ENCODE measurements at places on chromosomes 5 and 9.

DNA sequence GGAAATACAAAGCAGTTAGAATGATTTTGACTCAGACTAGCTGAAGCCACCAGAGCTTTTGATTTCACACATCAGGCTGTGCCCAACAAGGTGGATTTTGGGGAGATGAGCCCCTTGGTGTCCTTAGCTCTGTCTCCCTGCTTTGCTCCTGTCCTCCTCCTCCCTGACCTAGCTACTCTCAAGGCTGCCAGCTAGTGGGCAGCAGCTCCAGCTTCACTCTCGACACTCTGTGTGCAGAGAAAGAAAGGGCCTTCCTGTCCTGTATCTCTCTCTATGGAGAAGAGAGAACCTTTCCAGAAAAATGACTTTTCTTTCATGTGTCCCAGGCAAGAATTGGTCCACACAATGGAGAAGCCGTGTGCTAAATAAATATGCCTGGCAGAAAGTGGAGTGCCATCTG lies 446.2 kb downstream of the SEMA5A start:
- DNase-seq, result no peak

GRCh38 chr9:127878001-127878651 lies 651 bp upstream of the AK1 start:
- DNase-seq, result no peak

GRCh38 chr9:38699337-38699736 lies 20.6 kb downstream of the FAM240B start:
- no peak for DNase-seq

DNA sequence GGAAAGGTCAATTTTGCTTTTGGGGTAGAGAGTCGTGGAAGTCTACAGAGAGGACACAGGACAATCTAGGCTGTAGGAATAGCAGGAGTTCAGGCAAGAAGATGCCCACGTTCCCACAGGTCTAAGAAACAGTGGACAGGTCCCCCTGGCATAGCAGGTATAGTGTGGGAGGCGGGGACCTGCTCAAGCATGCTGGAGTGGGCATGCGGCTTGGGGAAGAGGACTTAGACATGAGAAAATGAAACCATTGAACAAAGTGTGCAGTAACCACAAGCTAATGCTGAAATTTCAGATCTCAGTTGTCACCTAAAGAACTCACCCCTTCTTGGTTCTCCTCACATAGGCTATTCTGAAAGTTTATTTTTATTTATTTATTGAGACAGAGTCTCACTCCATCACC lies 142.8 kb upstream of the EFNA5 start:
- no peak for DNase-seq

- DNase-seq, result no peak
Observed at GRCh38 chr5:54081415-54081814, 229.0 kb downstream of the ARL15 start.

GRCh38 chr5:989961-990530 lies 18.6 kb upstream of the NKD2 start:
- no peak for DNase-seq

DNA sequence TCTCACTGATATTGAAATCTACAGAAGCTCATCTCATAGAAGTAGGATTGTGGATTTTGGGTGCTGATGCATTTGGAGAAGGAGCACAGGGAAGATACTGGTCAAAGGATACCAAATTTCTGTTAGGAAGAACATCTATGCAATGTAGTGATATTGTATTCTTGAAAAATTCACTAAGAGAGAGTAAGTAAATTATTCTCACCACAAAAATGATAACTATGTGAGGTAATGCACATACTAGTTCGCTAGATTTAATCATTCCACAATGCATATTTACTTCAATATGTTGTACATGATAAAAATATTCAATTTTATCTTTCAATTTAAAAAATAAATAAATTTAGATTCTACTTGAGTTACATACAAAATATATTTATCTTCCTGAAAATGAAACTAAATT lies 2040.5 kb upstream of the C9orf72 start:
- DNase-seq, result no peak

GRCh38 chr5:132635873-132636272 lies 22.1 kb upstream of the IL13 start:
- DNase-seq, result no peak

DNA sequence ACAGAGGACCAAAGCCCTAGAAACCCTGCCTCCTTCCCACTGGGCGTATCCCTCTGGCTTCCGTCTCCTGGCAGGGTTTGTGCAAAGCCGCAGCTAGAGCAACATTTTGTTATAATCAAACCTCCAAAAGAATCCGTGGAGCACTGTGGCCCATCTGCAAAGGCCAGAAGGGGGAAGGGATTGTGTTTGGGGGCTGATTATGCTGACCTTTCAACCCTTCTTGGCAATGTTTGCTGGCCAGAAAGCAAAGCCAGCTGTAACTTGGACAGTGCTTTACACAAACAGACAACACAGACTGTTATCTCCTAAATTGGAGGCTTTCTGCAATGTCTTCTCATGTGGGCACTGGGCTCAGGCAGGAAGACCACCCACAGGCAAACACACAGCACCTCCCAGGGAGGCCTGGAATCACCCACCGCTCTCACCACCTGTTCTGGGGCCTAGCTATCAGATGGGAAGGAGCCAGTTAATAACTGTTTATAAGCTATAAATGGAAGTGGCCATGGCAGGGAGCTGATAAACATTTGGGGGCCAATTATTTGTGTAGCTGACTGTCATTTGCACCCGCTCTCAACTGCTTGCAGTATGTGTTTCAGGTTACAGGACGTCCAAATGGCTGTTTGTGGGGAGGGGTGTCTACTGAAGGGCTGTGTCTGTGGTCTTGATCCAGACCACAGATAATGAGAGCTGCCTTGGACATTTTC lies 121.6 kb upstream of the ERCC6L2 start:
- no peak for DNase-seq

DNA sequence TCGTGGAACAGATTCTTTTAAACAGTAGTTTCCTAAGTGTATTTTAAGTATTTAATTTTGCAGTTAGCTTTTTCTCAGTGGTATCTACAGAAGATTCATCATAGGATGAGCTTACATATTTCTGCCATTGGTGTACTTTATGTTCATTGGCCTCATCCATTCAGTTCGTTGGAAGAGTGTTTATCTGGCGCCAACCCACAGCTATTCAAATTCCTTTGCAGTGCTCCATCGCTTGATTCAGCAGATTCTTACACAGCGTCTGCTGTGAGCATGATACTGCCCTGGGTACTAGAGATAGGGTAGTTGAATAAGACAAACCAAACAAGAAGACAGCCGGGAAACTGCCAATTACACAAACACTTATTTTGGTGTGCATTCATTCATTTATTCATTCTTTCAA lies 55.1 kb downstream of the NUP214 start:
- DNase-seq, result no peak

- DNase-seq, result no peak
Observed at GRCh38 chr5:39369123-39369815, 5.0 kb upstream of the C9 start.

- no peak for DNase-seq
Observed at GRCh38 chr9:26748449-26749058, 144.0 kb downstream of the CAAP1 start.

- no peak for DNase-seq
Observed at GRCh38 chr5:109852371-109853155, 162.8 kb downstream of the MAN2A1 start.
